ENCODE measurements at places on chromosomes 3 and 15. TPM values are rescaled to one million over a fixed set of nuclear protein-coding genes. Genes with fewer than 3 reads are reported as not detected.

DNA sequence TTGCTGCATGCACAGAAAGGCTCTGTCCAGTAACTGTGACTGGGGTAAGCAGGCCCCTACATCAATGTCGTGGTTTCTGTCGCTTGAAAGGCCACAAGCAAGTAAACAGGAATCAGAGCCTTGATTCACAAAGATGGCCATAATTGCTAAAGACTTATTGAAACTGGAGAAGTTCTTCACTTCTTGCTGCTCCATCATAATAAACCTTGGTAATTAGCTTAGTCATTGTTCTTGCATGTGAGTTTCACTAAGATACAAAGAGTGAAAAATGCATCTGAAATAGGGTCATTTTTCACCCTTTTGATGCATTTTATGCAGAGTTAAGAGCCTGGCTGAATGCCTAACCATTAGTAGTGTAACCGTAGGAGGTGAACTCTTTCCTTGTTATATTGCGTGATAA lies 3.2 kb downstream of the SEMA6D start:
- DNase-seq, result no peak

Gene CCDC9B
- total RNA-seq, result 12.1 TPM

Gene MCTP2
- total RNA-seq, result 20.0 TPM

DNA sequence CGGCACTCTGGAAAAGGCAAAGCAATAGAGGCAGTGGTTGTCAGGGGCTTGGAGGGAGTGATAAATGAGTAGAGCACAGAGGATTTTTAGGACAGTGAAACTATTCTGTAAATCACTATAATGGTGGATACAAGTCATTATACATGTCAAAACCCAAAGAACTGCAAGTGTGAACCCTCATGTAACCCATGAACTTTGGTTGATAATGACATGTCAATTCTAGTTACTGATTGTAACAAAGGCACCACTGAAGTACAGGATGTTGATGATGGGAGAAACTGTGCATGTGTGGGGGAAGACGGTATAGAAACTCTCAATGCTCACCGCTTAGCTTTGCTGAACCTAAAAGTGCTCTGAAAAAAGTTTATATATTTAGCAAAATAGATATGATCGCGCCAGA lies 36.0 kb downstream of the BTLA start:
- no peak for DNase-seq
